ENCODE measurements at places on chromosomes 7 and 10.

DNA sequence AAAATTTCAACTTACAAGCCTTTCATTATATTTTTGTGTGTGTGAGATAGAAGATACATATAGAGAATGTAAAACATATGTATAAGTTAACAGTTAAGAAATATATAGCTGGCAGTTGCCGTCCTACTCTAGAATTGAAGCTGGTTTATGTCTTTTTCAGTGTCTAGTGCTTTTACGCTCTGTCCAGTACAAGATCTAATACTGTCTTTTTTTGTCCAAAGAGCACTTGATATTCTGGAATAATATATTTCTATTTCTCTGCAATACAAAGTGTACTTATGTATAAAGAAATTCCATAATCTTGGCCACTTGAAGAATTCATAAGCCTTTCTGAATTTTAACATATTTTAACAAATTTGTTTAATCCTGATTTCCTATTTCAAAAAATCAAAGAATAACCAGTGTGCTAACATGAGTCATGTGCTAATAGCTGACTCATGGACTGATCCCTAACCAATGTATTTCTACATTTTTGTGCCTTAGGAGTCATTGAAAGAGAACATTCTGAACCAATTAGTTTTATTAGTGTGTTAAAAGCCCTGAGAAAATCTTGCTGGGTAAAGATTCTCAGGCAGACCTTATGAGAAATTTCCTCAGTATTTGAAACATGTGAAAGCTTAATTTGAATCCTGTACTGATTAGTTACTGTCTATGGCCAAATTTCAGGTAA, 73.2 kb upstream of the CCAR1 start:
- no peak for DNase-seq

DNA sequence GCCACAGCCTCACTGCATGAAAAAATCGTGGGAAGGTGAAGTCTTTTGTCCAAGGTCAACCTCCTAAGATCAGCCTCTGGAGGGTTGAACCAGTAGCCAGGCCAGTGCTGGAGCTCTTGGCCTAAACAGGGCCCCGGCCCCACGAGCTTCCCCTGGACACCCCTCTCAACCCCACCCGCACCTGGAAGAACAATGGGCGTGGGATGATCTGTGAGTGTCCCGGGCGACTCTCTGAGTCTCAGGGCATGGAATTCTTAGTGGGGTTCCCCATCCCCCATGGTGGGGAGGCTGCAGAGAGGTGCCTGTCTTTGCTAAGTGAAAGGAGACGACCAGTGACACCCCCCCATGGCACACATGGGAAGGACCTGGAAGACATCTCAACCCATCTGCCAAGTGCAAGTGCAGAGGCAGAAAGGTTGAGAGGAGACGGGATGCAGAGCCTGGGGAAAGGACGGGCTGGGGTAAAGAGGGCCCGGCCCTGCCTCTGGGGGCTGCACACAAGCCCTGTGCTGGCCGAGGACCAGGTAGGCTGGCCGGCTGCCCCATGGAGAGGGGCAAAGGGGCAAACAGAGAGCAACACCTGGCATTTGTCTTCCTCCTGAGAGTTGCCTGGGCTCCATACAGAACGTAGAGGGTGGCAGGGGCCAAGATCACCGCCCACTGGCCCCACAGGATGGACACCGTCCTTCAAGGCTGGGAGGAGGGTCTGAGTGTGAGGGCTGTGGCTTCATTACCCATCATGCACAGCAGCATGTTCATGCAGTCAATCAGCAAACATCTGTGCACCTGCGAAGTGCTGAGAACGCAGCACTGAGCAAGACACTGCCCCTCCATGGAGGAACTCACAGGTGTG, 163.0 kb upstream of the PPP2R2D start:
- no peak for DNase-seq

GRCh38 chr10:112213836-112214235, 30.3 kb upstream of the GPAM start:
- no peak for DNase-seq

GRCh38 chr7:11182736-11183135, 209.1 kb downstream of the PHF14 start:
- no peak for DNase-seq

DNA sequence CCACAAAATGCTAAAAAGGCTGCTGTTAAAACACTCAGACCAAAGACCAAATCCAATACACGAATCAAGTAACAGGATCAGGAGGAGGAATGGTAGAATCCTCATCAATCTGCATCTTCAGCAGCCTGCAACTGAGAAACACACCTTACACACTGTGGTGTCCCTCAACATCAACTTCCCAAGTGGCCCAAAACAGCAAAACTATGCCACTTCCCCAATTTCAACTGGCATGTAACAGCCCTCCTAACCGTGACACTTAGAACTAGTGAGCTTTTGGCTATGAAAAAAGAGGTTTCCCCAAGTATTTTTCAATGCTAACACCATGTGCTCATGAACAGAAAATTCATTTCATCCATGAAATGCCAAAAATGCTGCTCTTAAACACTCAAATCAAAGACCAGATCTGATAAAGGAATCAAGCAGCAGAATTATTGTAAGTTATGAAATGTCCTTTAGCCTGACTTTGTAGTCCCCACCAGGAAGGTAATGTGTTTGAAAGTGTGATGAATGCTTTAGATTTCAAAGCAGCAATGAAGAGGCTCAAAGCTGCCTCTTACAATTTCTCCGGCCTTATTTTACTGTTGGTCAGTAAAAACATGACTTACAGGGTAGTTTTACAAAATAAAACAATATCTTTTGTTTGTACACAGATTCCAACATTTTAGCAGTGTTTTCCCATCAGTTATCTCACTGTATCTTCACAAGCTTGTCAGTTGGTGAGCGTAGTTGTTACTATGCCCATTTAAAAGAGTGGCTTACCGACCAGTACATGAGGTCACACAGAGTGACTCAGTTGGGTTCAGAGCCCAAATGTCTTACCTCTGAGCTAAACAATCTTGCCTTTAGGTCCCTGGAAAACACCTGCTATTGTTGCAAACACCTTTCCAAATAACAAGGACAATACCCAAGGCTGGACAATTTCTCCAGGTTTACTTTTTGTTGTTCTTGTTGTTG, 65.7 kb upstream of the ASAH2 start:
- DNase-seq: no peak

DNA sequence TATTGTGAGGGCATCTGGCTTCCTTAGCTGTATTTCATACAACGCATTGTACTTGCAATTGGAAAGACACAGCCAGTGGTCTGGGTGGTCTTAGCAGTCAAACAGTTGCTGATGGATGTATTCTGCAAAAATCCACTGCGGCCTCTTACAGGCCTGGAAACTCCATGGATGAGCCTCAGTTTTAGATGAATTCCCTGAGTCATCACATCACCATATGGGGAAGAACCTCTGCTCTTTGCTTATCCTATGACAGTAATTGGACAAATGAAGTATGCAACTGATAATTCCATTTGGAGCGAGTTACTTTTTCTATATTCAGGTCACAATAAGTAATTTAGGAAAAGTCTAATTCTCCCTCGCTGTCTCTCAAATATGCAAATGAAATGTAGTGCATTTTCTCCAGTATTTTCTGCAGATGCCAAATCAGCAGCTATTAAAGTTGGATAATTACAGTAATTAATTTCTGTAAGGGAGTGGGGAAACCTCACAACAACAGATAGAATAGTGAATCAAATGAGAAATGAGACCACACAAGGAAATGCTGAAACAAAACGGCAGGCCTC, 78.8 kb downstream of the WDFY4 start:
- DNase-seq: no peak

GRCh38 chr7:90595342-90595800, 750 bp upstream of the CDK14 start:
- no peak for DNase-seq

DNA sequence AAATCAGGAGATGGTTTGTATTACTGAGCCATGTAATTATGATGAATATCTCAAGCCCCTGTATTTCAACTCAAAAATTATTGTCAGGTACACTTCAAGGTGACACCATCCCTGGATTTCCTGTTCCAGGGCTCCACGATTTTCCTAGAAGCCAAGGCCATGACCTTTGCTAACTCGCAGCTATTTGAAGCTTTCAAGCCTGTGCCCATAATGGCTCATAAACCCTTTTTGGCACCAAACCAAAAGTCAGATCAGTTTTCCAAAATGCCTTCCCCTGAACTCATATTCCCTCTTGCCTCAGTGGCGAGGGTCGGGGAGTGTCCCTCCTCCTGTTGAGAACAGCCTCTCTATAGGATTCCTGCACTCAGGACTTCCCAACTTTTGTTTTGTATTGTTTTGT, 70.8 kb downstream of the HIP1 start:
- no peak for DNase-seq

DNA sequence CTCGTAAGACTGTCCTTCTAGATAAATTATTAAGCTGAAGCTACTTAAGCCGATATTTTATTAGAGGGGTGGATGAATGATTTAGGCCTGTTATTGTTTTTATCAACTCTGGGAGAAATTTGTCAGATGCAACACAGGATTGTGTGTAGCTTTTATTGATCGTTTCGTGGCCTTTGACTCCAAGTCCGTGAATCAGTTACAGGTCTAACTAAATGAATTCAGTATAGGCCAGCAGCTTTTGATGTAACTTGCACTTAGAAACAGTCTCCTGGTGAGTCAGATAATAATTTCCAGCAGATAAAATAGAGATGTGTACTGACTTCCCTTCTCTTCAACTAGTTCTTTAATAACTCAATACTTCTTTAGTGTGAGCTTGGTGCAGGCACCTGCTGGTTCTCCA, 341.7 kb upstream of the SMIM30 start:
- no peak for DNase-seq

- no peak for DNase-seq
Observed at GRCh38 chr7:20408467-20408826, 77.7 kb downstream of the ITGB8 start.

DNA sequence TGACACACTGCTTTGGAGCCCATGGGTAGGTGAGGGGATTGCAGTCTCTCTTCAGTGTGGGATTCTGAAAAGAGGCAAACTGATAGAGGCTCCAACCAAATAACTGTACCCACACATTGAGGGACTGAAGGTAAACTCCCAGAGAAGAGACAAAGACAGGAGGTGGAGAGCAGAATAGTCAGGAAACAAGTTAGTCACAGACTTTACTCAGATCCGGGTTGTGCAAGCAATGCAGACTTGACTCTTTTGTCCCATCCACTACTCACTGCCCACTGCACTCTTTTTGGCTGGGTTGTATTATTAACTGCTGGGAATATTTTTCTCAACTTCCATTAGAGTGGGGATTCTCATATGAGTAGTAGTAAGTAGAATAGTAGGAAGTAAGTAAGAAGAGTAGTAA, 152.7 kb downstream of the NRG3 start:
- no peak for DNase-seq

DNA sequence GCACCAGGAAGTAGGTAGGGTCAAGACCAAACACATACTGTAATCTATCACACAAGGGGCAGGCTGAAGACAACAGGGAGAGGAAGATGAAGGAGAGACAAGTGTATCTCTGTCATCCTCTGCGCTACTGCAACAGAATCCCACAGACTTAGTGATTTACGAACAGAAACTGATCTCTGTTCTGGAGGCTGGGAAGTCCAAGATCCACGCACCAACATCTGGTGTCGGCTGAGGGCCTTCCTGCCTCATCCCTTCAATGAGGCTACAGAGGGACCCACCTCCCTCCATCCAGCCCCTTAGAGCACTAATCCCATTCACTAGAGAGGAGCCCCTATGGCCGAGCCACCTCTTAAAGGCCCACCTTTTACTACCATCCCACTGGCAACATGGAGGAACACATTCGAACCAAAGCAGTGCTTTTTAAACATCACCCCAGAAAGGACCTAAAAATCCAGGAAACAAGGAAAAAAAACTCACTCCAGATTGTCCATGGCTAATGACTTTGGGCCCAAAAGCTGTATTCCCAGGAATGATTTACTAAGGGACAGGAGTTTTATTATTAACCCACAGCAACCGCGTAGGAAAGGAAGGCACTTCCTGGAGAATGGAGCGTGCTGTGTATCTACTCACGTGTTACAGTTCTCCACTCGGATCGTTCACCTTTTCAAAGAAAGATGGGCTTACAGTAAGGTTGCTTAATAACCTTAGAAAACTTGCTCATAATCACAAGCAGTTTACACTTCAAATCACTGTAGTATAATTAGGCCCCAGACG, 4.2 kb downstream of the BNIP3 start:
- no peak for DNase-seq

DNA sequence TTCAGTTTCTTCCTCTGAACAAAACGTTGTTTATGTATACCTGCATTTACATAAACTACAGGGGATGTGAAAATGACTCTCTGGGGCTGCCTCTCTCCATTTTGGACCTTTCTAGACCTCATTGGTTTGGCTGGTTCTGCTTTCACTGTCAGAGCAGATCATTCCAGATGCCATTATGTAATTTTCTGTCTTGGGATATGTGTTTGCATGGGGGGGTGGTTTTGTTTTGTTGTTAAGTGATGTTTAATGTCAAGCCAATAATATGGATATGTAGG, 172.4 kb downstream of the LRRC4 start:
- DNase-seq: no peak

GRCh38 chr10:58746474-58747185, 234.0 kb downstream of the BICC1 start:
- DNase-seq: no peak

DNA sequence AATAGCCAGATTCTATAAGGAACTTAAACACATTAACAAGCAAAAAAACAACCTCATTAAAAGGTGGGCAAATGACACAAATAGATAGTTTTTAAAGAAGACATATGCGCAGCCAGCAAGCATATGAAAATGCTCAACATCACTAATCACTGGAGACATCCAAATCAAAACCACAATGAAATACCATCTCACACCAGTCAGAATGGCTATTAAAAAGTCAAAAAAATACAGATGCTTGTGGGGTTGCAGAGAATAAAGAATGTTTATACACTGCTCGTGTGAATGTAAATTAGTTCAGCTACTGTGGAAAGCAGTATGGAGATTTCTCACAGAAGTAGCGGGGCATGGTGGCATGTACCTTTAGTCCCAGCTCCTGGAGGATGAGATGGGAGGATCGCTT, 164.0 kb downstream of the CHRM2 start:
- no peak for DNase-seq

DNA sequence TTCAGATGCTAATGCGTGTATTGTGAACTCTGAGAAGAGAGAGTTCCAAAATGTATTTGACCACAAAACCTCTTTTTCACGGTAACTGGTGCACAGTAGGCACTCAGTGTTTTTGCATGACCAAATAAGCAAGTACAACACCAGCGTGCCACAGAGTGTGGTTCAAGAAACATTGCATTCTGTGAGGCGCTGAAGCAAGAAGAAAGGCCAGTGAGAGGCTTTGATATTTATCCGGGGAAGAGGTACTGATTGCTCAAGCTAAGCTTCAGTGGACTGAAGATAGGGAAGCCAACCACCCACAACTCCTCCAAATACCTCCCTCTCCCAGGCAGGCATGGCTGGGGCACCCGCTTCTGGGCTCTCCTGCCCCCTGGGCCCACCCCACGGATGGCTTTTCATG, 611.2 kb downstream of the SDK1 start:
- no peak for DNase-seq

GRCh38 chr10:56068473-56069263, 292.4 kb downstream of the ZWINT start:
- no peak for DNase-seq

DNA sequence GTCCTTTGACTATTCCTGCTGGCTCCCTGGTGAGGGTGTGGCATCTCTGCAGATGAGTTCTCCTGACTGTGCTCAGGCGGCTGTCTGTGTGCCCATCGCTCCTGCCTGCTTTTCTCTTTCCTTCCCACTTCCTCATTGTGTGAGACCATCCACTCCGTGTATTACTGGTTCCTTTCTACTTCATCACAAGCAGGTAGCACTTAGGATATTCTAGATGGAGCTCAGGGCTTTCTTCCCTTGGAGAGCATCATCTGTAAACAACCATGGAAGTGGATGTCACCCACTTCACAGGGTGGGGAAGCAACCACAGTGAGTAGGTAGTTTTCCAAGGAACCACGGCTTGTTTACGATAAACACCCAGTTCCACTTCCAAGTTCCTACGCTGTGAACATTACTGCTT, 15.7 kb downstream of the DNAJB6 start:
- no peak for DNase-seq

- DNase-seq: no peak
Observed at GRCh38 chr7:106915873-106916272, 50.8 kb downstream of the PIK3CG start.
